ENCODE measurements at places on chromosomes 6 and 20. TPM values are rescaled to one million over a fixed set of nuclear protein-coding genes. Genes with fewer than 3 reads are reported as not detected.

SNAP91 gene
- total RNA-seq: 0.14 TPM

PKHD1 gene
- total RNA-seq: not detected

VSTM2L gene
- 11.0 TPM for total RNA-seq

SOBP gene
- 1.3 TPM for total RNA-seq

TRPC4AP gene
- total RNA-seq: 61.9 TPM

ANKRD66 gene
- total RNA-seq: not detected

CENPW gene
- total RNA-seq: 43.8 TPM

HAO1 gene
- total RNA-seq: not detected

SYTL3 gene
- total RNA-seq: 1.3 TPM

MAP1LC3A gene
- 26.4 TPM for total RNA-seq

SLX4IP gene
- 2.3 TPM for total RNA-seq

TMEM63B gene
- 15.8 TPM for total RNA-seq

CST2 gene
- 0.25 TPM for total RNA-seq

TREM1 gene
- 0.32 TPM for total RNA-seq

BPIFB6 gene
- not detected for total RNA-seq

FKBP5 gene
- 48.9 TPM for total RNA-seq

PHACTR1 gene
- not detected for total RNA-seq

VGLL2 gene
- total RNA-seq: not detected

HLA-DMB gene
- total RNA-seq: 1.3 TPM

NOX3 gene
- not detected for total RNA-seq

ERVFRD-1 gene
- not detected for total RNA-seq

PNPLA1 gene
- total RNA-seq: not detected

TOP1 gene
- total RNA-seq: 112 TPM

ACTL10 gene
- not detected for total RNA-seq

BTN1A1 gene
- not detected for total RNA-seq

PCK1 gene
- 0.30 TPM for total RNA-seq

CAGE1 gene
- not detected for total RNA-seq

CEP57L1 gene
- 6.3 TPM for total RNA-seq

DLL1 gene
- 0.45 TPM for total RNA-seq

TRIM31 gene
- 1.4 TPM for total RNA-seq

MRS2 gene
- 20.7 TPM for total RNA-seq

MATN4 gene
- total RNA-seq: 0.15 TPM

TAF11 gene
- 20.9 TPM for total RNA-seq

TREML2 gene
- total RNA-seq: not detected

ZBTB2 gene
- total RNA-seq: 14.8 TPM

ZBP1 gene
- not detected for total RNA-seq

ZNF311 gene
- 0.19 TPM for total RNA-seq

DEFB119 gene
- total RNA-seq: not detected

DUSP15 gene
- total RNA-seq: 1.6 TPM

LY6G6F gene
- not detected for total RNA-seq

ZCCHC3 gene
- 19.2 TPM for total RNA-seq

MBOAT1 gene
- 2.7 TPM for total RNA-seq

RSPO3 gene
- 85.2 TPM for total RNA-seq

GRM1 gene
- 0.02 TPM for total RNA-seq

AVP gene
- not detected for total RNA-seq

TTBK1 gene
- total RNA-seq: 0.07 TPM

TRAPPC3L gene
- total RNA-seq: not detected

ENPP4 gene
- 0.25 TPM for total RNA-seq

SMOC2 gene
- not detected for total RNA-seq

GPX5 gene
- not detected for total RNA-seq

CSNK2B gene
- 167 TPM for total RNA-seq

CARMIL1 gene
- total RNA-seq: 7.7 TPM

CST5 gene
- total RNA-seq: not detected

RFX6 gene
- total RNA-seq: not detected

WFDC12 gene
- total RNA-seq: not detected

KCNQ5 gene
- total RNA-seq: 1.4 TPM

TSHZ2 gene
- not detected for total RNA-seq
